ENCODE measurements at places on chromosomes 7 and 10.

GRCh38 chr10:126272526-126272925 lies 115.8 kb downstream of the ADAM12 start:
- DNase-seq, result no peak

DNA sequence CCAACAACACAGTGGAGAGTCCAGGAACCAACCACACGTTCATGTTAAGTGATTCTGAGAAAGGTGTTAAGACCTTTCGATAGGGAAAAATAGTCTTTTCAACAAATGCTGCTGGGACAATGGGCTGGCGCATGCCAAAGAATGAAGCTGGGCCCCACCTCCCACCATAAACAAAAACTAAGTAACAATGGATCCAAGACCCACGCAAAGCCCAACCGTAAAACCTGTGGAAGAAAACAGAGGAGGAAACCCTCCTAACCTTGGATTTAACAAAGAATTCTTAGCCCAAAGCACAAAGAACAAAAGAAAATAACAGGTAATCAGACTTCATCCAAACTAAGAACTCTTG lies 272.8 kb downstream of the ELFN1 start:
- no peak for DNase-seq

DNA sequence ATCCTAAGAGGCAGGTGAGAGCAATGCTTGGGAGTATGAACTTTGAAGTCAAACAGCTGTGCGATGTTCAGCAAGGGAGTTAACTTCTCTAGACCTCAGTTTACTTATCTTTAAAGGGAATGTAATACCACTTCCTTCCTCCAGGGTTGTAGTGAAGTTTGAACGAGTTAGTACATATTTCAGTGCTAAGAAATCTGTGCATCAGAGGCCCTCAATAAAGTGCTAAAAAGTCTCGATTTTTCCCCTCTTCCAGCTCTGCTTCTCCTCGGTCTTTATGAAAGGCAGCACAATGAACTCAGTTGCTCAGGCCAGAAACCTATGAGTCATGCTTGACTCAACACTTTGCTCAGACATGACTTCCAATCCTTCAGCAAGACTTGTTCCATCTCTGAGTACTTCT lies 418.9 kb downstream of the MDFIC start:
- no peak for DNase-seq

- DNase-seq, result peak; percentile 7
Measured at GRCh38 chr10:3452173-3452626, 279.6 kb upstream of the PITRM1 start.

GRCh38 chr10:63703113-63703670 lies 182.0 kb downstream of the REEP3 start:
- no peak for DNase-seq

DNA sequence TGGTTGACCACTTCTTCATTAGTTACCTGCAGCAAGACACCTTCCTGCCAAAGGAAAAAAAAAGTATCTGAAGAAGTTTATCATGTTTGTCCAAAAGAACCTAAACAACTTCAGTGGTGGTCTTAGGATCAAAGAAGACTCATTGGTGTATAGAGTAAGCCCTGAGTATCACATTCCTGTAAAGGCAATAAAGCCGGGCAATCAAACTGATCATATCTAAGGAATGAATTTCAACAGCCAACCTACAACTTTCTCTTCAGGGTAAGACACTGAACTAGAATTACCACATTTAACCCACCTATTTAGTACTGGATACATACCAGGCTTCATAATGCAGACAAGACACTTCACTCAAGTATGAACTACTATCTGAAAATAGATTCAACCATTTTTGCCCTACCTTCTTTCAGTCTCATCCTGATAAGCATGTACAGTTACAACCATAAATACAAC lies 10.1 kb downstream of the HNRNPA2B1 start:
- DNase-seq, result no peak

GRCh38 chr7:96167424-96167823 lies 154.5 kb downstream of the SLC25A13 start:
- no peak for DNase-seq

GRCh38 chr7:154857728-154858681 lies 144.9 kb downstream of the PAXIP1 start:
- DNase-seq, result no peak

GRCh38 chr7:82972135-82972534 lies 190.5 kb downstream of the PCLO start:
- no peak for DNase-seq

- DNase-seq, result no peak
Measured at GRCh38 chr10:124536496-124537050, 75.0 kb downstream of the LHPP start.

DNA sequence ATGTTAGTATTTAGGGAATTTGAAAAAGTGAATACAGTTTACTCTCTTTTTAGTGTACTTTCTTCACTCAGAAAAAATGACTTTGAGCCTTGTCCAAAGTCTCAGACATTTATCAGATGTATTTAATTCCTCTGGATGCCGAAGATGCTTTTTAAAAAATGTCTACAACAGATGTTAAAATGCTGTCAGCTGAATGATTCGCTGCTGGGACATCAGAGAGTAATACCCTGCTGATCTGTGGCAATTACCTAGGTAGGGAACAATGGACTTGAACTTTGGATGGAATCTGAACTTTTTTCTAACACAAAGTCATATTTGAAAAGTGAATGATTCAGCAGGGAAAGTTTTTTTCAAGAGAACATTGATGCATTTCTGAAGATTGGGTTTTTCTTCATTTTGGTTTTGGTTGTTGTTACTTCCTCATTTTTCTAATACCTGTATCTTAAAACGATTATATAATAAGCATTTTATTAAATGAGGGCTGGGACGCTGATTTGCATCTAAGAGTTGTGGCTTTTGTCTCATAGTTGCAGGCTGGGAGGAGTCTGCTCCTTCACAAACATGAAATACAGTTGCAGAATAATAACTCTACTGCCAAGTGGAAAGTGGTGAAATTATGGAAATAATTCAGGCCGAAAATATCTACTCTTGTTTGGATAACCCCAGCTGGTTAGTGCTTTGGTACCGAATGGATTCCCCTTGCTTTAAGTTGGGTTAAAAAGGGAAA lies 98.0 kb downstream of the SPAG6 start:
- no peak for DNase-seq

DNA sequence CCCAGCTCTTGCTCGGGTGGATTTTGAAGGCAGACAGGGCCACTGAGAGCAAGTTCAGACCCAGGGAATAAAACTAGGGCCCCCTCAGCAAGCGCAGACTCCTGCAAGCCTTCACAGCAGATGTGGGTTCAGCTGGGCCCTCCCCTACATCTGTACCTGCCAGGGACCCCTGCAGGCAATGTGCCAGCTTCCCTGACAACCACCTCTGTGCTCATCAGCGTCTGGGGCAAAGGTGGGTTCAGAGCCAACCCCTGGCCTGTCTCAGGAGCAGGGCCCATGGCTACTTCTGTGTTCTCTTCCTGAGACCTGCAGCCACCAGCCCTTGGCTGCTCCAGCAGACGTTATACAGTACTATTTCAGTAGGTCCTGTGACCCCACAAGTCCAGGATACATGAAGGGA lies 189.5 kb downstream of the DIP2C start:
- no peak for DNase-seq

DNA sequence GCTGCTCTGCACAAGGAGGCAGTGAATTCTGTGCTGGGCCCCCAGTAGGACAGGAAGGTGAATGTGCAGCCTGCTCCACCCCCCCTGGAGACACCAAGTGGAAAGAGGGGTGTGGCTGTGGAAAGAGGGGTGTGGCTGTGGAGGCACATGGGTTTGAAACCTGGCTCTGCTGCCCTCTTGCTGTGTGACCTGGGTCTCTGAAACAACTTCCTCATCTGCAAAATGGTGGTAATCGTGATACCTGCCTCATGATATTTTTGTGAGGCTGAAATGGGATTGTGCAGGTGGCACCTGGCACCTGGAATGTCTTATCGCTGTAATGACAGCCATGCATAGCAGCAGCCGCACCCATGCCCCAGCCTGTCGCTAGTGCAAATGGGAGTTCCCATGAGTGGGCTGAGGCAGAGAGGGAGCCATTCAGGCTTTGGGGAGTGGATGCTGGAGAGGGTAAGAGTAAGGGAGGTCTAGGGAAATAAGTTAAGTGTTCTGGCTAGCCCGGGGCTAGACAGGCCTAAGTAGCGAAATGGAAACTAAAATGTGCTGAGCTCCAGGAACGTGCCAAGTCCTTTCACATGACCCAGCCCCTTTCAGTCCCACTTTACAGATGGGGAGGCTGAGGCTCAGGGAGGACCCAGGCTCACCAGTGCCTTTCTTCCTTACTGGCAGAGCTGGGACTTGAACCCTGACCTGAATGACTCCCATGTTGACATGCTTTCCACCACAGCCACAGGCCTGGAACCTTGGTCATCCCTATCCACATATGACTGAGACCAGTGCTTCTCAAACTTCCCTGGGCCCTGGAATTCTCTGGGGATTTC lies 35.0 kb downstream of the C10orf105 start:
- peak; percentile 46 for DNase-seq

- no peak for DNase-seq
Measured at GRCh38 chr7:35485436-35485835, 209.5 kb downstream of the HERPUD2 start.

DNA sequence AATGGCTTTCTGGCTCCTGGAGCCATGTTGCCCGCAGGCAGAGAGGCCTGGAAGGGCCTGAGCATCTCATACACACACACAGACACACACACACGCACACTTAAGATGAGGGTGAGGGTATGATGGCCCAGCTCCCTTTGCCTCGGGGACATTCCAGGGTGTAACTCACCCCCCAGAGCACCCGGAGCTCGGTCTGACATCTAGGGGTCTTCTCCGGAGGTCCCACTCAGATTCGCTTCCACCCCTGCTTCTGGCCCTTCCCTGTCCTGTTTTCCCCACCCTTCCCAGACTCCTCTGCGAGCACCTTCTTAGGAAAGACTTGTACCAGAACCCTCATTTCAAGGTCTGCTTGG lies 304.4 kb downstream of the GRID1 start:
- no peak for DNase-seq

DNA sequence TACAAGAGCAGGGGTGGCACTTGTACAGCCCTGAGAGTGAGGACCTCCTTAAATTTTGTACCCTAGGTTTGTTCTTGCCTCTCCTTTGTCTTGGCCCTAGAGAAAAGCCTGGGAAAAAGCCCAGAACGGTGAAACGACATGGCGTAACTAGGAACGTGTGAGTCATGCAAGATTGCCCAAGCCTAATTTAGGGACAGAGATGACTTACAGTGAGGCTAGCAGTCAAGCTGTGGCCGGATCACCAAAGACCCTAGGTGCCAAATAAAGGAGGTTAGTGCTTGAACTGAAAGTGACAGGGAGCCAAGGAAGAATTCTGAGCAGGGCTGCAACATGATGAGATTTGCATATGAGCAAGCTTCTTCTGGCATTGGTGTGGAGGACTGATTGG lies 25.1 kb downstream of the TBXAS1 start:
- no peak for DNase-seq

DNA sequence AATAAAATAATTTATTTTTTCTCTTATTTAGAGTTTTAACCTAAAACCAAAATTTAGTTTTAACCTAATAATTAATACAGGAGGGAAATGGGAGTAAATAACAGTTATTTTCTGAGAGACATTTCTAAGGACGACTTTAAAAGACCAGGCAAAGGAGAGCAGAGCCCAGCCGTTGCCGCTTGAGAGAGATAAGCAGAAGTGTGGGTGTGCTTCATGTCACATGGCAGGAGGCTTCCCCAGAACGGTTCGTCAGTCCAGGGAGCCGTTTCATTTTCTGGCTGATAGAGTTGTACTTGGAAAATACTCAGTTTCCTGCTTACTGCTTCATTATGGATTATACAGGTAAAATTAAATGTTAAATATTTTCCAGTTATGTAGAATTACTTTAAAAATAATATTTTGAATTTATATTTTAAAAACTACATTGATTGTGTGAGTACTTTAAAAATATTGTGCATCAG lies 61.4 kb downstream of the ST7 start:
- DNase-seq, result no peak

GRCh38 chr10:90674928-90675327 lies 182.9 kb downstream of the HTR7 start:
- no peak for DNase-seq

- no peak for DNase-seq
Measured at GRCh38 chr7:81167934-81168333, 249.1 kb upstream of the SEMA3C start.

DNA sequence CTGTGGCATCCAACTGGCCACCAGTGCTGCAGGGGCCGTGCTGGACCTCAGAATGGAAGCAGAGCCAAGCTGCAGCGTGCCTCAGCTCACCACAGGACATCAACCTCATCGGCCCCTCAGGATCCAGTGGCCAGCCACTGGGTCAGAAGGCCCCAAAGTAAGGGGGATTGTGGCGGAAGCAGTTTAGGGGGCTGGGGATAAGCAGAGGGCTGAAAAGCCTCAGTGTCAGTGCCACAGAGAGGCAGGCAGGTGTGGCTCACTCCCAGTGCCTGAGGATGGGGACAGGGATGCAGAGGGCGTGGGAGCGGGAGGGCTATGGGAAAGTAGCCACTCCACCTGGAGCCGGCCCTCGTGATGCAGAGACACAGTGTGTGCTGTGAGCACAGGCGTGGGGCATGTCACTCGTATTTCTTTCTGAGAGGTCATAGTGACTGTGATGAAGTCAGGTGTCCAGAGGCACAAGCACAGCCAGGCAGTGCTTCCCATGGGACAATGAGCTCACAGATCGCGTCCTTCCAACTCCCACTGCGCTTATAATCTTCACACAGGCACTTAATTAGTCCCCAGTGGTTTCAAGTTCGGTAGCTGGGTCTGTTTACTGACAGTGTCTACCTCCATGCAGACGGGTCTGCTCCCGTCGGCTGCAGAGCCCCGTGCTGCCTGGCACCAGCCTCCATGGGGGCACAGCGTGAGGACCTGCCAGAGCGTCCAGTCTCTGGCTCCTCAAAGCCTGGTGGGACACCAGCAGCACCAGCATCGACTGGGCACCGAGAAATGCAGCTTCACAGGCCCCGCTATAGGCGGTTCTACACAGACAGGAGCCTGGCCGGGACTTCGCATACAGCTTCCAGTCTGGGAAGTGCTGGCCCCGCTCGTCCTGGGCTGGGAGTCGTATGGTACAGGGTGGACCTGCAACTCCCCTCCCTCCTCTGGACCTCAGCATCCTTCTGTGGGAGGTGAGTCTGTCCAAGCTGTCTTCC lies 42.9 kb upstream of the CNPY1 start:
- DNase-seq, result no peak

DNA sequence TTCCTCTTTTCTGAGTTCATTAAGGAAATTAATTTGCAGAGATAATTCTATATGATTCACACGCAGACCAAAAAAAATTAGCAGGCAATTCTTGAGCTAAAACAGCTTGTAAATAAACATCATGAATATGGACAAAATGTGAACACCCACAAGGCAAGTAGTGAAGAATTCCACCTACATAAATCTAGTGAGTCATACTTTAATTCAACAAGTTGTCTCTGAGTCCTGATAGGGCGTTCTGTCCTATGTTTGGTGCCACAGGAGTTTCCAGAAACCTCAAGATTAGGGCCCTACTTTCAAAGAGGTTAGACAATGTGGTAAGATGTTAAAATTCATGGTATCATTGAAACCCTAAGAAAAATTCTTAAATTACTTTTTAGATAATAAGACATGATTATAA lies 122.3 kb downstream of the SGMS1 start:
- DNase-seq, result peak; percentile 23

- no peak for DNase-seq
Measured at GRCh38 chr7:70812511-70812910, 319.4 kb upstream of the GALNT17 start.

GRCh38 chr10:48604991-48605508 lies at the start of gene ARHGAP22:
Gene ARHGAP22, minus strand, starts transcription at chr10:48605073. Its CDS starts 277 bp downstream, at chr10:48604796.
- DNase-seq, result peak; percentile 74

Measured in H54 (cell line).